ENCODE measurements at places on chromosomes 3 and 15.

GRCh38 chr3:59341459-59341858 is 291.6 kb upstream of the CFAP20DC start:
- no peak for DNase-seq

DNA sequence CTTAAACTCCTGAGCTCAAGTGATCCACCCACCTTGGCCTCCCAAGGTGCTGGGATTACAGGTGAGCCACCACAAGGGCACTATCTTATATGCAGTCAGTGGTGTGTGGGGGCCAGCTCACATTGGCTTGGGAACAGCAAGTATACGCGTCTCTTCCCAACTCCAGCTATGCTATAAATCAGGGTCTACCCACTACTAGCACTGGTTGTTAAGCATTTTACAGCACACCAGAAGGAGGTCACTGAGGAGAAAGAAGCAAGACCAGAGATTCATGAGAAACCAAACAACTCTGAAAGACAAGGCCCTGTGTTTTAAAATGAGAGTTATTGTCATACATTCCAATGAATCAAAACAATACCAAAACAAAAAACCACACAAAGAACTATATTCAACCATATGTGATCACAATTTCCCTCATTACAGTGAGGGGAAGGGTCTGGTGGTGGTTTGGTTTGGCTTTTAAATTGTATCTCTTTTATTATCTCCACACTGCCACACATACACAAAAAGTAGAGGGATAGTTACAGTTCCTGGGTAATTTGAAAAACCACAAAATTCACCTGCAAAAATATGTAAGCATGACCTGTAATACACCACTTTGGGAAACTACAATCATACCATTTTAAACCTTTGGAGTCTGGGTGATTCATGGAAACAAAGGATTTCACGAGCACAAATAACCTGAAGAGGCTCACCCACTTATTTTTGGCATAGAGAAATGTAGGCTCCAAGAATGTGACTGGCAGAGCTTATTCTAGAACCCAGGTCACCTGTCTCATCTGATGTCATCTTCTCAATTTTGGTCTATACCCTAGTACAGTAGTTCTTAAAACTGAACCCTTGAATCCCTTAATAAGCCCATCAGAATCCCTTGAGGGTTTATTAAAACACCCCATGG is 5.2 kb downstream of the MAGI1 start:
- no peak for DNase-seq

- DNase-seq = no peak
These were observed 782.2 kb downstream of the OTOL1 start for GRCh38 chr3:162278834-162279233.

GRCh38 chr15:77440378-77440999 is 19.8 kb downstream of the HMG20A start:
- no peak for DNase-seq

GRCh38 chr3:196323691-196324090 is 5.7 kb upstream of the DYNLT2B start:
- peak; percentile 69 for DNase-seq

GRCh38 chr15:69143756-69144436 is 16.5 kb upstream of the GLCE start:
- no peak for DNase-seq

GRCh38 chr3:13149330-13150108 is 76.3 kb upstream of the IQSEC1 start:
- DNase-seq = no peak

GRCh38 chr15:50783411-50783810 is 17.9 kb upstream of the SPPL2A start:
- no peak for DNase-seq

- peak; percentile 7 for DNase-seq
These were observed 188.6 kb downstream of the SHQ1 start for GRCh38 chr3:72659596-72659995.

GRCh38 chr3:156349978-156350377 is 204.9 kb downstream of the SSR3 start:
- DNase-seq = no peak

- no peak for DNase-seq
These were observed 81.9 kb downstream of the FAM43A start for GRCh38 chr3:194767446-194768207.

- DNase-seq = no peak
These were observed 79.3 kb upstream of the CBLB start for GRCh38 chr3:105948101-105948500.

DNA sequence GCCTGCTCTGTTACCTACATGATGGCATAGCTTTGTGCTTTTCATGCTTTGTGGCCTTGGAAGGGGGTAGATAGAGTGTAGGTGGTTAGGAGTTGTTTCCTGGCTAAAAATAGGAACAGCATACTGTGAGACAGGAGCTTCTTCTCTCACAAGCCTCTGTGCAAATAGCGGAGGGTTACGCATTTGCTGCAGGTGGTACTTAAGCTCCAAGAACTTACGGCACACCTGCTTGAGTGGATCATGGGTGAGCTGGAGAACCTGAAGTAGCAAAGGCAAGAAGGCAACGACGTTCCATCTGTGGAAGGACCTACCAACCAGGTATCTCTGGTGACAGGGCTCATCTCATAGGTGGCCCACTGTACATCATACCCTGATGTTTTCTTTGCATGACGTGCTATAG is 66.0 kb downstream of the ST6GAL1 start:
- no peak for DNase-seq

DNA sequence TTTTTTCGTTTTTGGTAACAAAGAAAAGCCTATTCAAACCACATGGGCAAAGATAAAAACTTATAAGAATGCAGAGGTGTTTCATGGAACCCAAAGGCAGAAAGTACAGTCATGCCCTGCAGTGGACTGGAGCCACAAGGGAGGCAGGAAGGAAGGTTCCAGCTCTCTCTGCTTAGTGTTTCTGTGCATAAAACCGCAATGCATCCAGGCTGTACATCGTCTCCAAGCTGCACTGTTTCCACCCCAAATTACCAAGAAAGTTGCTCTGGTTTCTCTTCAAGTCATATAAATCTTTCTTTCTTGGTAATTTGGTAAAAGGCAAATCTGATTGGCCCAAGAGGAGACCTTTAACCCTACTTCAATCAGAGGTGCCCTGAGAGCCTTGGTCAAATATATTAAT is 15.8 kb downstream of the TRAT1 start:
- DNase-seq = no peak

GRCh38 chr15:91258415-91258759 is 158.3 kb downstream of the SV2B start:
- no peak for DNase-seq

GRCh38 chr3:154100556-154100955 is 20.6 kb upstream of the ARHGEF26 start:
- no peak for DNase-seq

DNA sequence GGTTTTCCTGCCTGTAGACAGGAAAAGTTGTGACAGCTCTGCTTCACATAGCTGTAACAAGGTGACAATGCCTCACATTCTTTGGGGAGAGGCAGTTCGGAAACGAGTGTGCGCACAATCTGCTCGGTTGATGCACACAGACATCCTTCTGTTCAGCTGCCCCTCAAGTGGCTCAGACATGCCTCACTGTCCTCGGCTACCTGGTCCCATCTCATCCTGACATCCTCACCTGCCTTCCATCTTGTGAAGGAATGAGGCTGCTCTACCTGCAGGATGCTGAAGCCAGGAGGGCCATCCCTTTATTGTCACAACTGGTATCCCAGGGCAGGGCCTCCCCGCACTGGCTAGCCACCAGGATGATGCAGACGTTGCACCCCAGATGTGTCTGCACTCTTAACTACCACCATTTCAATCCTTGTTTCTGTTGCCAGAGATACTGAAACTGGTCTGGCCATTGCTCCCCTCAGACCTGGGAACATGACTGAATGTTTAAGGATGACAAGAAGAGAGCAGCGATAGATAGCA is 19.4 kb downstream of the SRPRB start:
- no peak for DNase-seq

DNA sequence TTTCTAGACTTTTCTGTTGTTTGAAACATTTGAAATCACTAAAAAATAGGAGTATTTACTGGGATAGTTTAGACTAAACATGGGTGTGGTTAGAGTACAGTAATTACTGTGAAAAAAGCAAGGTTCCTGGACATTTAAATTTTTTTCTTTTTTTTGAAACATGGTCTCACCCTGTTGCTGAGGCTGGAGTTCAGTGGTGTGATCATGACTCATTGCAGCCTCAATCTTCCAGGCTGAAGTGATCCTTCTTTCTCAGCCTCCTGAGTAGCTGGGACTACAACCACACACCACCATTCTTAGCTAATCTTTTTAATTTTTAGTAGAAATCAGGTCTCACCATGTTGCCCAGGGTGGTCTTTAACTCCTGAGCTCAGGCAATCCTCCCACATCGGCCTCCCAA is 20.4 kb upstream of the CELF6 start:
- DNase-seq = no peak

DNA sequence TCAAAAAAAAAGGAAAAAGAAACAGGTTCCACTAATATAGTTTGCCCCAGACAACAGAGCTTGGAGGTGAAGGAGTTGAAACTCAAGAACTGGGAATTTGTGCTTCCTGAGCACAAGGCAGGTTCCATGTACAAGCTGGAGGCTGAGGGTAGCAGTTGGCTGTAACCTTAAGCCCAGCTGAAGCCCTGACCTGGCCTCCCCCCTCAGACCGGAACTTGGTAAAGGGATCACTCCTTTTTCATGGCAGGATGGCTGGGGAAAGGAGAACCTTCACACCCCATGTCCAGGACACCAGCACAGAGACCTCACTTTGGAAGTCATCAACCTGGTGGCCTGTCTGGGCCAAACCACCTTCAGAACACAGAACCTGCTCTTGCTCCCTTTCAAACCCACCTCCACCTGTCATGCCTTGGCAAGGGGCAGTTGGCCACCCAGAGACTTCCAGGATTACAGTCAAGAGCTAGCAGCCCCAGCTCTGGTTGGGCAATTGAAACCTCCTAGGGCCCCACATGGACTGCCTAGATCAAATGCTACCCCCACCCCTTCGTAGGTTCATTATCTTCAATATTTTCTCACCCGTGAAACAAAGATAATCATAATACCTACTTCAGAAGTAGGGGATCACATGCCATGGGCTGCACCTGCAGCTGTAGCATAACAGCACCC is 3.5 kb downstream of the RPL29 start:
- no peak for DNase-seq

GRCh38 chr15:41594801-41595746 is 36.1 kb downstream of the TYRO3 start:
- no peak for DNase-seq

- DNase-seq = no peak
These were observed 57.2 kb downstream of the KIF9 start for GRCh38 chr3:47225310-47225906.

- DNase-seq = no peak
These were observed 36.3 kb downstream of the LRIG1 start for GRCh38 chr3:66464512-66464894.

DNA sequence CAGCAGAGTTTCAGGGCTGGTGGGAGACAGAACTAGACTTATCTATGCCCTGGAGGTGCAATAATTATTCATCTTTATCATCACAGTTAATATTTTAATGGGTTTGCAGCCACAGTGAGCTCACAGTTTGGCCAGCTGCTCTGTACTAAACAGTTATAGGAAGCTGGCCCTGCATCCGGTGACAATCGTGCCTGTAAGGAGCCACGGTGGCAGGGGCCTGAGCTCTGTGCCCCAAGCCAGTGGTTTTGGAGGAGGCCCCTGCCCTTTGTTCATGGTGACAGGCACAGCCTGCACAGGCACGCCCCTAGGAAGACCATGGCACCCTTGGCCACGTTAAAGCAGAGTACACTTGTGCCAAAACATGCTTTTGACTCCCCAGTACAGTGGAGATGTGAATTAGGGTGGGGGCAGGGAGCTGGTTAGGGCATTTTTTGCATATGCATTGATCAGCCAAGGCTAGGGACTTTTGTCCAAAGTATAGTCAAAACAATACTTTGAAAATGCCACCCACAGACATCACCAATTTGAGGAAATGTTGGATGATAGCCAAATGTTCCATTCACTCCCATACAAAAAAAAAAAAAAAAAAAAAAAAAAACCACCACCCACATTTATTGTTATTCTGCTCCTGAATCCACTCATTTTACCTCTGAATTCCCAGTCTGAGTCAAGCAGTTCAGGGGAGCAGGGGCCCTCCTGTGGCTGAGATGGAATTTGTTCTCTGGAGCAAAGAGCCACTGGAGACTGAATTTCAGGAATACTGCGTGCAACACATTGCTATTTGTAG is 3.4 kb upstream of the RFTN1 start:
- DNase-seq = peak; percentile 39

DNA sequence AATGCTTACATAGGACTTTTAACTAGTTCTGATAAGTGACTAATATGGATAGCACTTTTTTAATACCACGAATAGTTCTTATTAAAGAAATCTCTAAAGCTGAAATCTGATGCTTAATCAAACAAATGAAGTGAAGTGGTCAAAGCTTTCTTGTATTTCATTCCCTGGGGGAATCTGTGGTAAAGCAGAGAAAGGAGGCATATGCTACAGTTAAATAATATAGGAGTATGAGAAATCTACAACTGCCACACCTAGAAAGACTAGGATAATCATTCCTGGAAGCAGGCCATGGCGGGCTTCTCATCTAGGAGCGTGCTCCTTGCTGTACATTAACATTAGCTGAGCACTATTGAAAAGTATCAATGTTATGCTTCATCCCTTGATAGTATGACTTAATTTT is 835.7 kb downstream of the OTOL1 start:
- DNase-seq = no peak

DNA sequence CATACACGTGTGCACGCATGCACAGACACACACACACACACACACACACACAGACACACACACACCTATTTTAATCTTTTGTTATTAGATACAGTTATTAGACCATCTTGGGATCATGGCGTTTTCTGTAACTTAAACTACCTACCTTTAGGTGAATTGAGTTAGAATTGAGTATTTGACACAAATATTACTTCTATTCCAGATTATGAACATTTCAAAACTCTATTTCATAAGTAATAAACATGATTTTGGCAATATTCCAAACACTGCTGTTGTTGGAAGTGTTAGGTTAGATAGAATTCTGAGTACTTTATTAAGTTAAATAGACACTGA is 65.6 kb downstream of the GLCE start:
- no peak for DNase-seq

GRCh38 chr3:46406788-46407611 is at the start of the genes CCR5AS and CCRL2:
Gene CCR5AS (minus strand): TSS chr3:46407066.
Gene CCRL2 (plus strand): TSS chr3:46407259. CDS start chr3:46408080, 821 bp downstream.
- DNase-seq = no peak

- DNase-seq = no peak
These were observed 77.5 kb downstream of the THSD4 start for GRCh38 chr15:71192816-71193215.

DNA sequence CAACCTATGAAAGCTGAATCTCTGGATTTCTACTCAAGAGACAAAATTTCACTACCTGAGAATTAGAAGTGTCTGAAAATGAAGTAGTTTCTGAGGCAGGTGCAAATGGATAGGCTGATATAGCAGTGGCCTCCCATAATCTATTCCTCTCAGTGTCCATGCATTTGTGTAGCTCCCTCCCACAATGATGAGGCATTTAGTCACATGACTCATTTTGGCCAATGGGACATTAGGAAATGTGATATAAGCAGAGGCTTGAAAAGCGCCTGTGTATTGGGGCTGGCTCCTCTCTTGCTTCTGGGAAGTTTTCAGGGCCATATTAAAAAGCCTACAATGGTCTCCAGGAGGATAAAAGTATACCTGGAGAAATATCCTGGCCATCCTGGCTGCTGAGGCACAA is 79.7 kb upstream of the MRPL3 start:
- DNase-seq = no peak

Measured in A673 (cell line).